SW 1271 (cell line): ENCODE measurements at places on chromosomes 5 and 9.

- no peak for DNase-seq
Measured at GRCh38 chr9:78438780-78439179, 141.9 kb downstream of the PSAT1 start.

DNA sequence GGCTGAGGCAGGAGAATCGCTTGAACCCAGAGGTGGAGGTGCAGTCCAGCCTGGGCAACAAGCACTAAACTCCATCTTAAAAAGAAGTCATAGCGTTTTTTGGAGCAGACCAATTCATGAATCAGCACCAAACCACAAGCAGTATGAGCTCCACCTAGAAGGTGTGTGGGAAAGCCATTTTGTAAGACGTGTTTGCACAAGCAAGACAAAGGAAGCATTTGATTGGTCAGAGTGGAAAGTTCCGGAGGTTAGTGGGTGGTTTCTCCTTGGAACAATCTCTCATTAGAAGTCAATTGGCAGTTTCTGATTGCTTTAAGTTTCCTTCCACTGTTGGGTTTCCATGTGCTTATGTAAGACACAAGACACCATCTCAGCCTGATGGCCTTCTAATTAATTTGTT is 5.0 kb downstream of the SRD5A1 start:
- DNase-seq = no peak

GRCh38 chr5:129096382-129096991 is 1.9 kb downstream of the ISOC1 start:
- DNase-seq = no peak

DNA sequence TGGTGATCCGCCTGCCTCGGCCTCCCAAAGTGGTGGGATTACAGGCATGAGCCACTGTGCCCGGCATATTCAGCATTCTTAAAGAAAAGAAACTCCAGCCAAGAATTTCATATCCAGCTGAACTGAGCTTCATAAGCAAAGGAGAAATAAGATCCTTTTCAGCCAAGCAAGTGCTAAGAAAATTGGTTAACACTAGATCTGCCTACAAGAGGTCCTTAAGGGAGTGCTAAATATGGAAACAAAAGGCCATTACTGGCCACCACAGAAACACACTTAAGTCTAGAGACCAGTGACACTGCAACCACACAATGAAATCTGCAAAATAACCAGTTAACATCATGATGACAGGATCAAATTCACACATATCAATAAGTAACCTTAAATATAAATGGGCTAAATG is 331.5 kb downstream of the MAN2A1 start:
- no peak for DNase-seq

DNA sequence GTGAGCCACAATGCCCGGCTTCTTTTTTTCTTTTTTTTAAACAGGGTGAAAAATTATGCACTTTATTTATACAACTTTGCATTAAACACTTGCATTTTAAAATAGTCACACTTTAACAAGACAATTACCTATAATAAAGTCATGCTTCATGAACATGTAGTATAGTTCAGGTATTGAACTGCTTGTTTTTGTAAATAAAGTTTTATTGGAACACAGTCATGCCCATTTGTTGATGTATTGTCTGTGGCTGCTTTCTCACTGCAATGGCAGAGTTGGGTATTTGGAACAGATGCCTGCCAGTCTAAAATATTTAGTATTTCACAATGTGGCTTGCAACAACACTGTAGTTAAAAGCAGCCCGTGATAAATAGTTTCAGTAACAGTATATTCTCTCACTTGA is 32.8 kb upstream of the CCL21 start:
- no peak for DNase-seq

DNA sequence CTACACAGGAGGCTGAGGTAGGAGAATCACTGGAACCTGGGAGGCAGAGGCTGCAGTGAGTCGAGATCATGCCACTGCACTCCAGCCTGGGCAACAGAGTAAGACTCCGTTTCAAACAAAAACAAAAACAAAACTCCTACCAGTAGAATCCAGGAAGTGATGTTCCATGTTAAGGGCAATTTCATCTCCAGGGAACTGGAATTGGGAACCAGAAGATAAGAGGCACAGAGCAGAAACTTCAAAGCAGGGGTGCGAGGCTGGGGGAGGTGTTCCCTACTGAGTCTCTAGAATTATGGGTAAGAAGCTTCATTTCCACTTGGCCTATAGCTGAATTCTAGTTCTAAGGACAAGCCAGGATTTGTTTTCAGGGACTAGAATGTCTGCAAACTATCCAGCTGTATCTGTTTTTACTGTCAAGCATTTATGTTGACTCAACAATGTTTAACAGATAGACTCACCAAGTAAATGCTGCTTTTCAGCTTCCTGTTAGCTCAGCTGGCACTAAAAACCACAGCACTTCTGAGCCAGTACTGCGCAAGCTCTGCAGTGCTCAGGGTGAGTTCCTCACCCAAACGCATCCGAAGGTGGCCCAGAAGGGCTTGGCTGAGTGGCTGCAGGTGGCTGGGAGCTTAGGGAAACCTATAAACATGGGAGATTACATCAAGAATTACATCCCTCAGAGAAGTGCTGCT is 320.1 kb downstream of the MTRR start:
- DNase-seq = no peak

- DNase-seq = no peak
Measured at GRCh38 chr5:10409504-10409903, 32.2 kb upstream of the ROPN1L start.

DNA sequence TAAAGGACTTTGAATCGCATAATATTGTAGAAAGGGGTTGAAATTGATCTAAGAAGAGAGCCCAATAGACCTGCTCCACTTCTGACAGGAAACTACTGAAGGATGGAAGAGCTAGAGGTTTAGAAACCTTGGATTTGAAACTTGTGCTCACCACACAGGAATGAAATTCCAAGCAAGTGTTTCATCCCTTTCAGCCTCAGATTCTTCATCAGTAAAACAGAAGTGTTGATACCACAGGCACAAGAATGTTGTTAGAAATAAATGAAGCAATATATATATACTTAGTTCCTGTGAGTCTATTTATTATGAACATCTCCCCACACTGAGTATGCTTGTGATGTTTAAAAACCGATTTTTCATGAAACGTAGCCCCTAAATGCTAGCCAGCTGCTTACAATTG is 43.8 kb downstream of the PRRC1 start:
- peak; percentile 31 for DNase-seq

- DNase-seq = no peak
Measured at GRCh38 chr9:123541411-123541810, 185.4 kb downstream of the CRB2 start.

DNA sequence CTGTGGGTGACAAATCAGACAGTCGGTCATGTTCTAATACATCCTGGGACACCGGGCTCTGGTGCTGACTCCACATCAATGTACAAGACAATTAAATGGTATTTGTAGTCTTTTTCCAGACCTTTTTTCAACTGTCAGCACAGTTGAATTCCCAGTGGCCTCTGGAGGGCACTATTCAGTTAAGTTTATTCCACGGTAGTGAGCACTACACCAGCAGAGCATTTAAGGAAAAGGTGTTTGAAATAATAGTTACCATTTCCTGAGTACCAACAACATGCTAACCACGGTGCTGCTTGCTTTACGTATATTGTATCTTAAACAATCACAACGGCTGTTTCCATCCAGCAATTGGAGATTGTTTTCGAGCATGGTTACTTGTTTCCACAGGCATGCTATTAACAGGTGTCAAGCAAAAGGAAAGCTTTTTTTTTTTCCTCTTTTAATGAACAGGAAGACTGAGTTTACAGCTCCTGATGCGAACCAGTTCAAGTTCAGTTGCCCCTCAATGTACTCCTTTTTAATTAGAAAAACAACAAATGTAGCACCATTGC is 186.7 kb downstream of the PDZD2 start:
- peak; percentile 73 for DNase-seq

DNA sequence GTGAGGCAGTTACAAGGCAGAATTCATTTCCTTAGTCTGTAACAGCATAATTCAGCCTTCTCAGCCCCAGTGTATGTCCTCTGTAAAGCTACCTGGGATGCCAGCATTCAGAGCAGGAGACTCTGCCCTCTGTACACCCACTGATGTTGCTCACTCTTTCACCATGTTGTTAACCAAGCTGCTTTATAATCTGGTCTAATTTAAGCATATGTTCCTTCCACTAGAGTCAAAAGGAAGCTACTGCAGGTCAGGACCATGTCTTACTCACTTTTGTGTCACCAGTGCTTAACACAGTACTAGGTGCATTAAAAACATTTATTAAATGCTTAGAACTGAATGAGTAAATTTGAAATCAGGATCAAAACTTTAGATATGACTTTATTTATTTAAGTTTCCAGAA is 185.6 kb downstream of the FBXL17 start:
- DNase-seq = no peak

GRCh38 chr9:83981126-83981871 is 694 bp downstream of the RMI1 start:
- peak; percentile 47 for DNase-seq

- DNase-seq = no peak
Measured at GRCh38 chr9:114035845-114036801, 42.0 kb downstream of the AMBP start.

GRCh38 chr9:31259824-31260223 is 1124.6 kb upstream of the ACO1 start:
- DNase-seq = no peak

DNA sequence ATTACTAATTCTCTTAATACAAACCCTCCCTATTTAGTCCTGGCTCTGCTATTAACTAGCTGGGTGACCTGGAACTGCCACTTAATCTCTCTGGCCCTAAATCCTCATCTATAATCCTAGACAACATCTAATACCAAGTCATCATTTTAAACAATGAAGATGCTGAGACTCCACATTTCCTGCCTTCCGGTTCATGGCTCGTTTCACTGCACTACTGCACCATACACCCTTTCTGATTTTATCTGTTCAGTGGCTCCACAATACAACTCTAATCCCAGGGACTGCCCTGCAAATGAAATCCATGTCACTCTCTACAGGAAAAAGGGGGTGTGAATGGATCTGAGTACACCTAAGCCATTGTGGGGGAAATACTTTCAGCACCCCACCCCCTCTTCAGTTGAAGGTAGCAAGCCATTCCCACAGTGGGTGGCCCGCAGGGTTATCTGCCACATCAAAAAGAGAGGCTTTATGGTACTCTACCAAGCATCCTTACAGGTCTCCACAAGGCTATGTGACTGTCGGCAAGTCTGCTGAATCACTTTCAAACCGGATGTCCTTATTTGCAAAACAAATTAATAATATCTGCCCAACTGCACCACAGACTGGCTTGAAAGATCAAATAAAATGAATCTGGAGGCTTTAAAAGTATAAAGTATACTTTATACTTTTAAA is 89.5 kb downstream of the EPB41L4A start:
- no peak for DNase-seq

DNA sequence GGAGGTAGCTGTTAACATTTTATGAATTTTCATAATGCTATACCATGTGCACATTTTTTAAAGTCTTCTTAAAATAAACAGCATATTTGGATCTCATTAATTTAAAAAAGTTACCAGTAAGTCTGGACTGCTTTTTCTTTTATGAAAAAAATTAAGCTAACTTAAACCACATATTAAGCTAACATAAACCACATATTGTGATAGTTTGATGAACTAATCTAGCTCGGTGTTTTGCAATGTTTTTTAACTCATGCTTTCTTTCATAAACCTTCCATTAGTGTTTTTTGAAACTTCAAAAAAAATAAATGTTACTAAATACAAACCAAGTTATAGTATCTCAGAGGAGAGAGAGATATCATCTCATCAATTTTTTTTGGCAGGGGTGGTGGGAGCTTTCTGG is 26.5 kb downstream of the POLK start:
- no peak for DNase-seq

DNA sequence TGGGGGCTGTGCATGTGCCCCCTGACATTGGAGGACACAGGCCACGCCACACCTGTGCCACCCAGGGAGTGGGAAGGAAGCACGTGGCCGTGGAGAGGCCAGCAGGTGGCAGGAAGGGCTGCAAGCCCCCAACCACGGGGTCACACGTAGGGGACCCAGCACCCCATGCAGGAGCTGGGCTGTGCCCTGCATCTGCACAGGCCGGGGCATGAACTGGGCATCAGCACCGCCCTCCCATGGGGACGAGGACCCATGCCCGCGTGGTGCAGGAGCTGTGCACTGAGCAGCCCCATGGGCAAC is 13.8 kb upstream of the CLPTM1L start:
- no peak for DNase-seq

DNA sequence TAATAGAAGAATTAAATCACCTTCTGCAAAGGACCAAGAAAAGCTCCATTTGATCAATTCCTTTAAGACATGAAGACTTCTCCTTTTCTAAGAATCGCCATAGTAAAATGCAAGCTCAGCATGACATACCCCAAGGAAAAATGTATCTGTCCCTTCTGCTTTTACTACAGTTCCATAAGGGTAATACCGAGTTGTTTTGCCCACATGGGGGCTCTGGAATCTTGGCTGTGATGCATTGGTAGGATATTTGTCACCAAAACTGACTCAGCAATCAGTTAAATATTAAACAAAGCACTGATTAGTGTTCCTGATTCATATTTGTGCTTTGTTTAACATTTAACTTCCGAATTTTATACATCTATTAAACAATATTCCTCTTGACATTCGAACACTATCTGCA is 24.3 kb upstream of the KCNIP1 start:
- peak; percentile 17 for DNase-seq

DNA sequence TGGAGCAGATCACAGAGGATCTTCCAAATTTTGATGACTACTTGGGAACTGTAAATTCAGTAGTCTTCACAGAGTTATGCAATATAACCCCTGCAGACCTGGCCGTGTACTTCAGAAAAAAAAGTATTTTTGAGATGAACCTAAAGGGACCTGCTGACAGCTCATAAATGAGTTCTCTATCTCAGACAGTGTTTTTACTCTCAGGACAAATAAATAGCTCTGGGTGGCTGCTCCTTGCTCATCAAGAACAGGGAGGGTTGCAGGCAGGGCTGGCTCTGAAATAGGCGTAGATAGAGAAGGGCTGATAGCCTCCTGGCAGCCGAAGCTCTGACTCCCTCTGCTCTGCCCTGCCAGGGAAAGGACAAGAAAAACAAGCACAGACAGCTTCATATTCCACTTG is 64.8 kb downstream of the PLAC8L1 start:
- DNase-seq = no peak

DNA sequence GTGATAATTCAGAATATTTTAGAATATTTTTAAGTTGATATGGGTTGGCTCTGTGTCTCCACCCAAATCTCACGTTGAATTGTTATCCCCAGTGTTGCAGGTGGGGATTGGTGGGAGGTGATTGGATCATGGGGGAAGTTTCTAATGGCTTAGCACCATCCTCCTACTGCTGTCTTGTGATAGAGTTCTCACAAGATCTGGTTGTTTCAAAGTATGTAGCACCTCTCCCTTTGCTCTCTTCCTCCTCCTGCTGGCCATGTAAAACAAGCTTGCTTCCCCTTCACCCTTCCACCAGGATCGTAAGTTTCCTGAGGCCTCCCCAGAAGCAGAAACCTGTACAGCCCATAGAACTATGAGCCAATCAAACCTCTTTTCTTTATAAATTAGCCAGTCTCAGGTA is 214.6 kb upstream of the C9orf72 start:
- no peak for DNase-seq

GRCh38 chr5:164187785-164188184 is 682.4 kb downstream of the MAT2B start:
- DNase-seq = no peak

GRCh38 chr5:38500573-38501260 is 55.7 kb downstream of the LIFR start:
- no peak for DNase-seq

- DNase-seq = no peak
Measured at GRCh38 chr9:81370650-81371049, 318.7 kb downstream of the TLE1 start.

GRCh38 chr9:30382271-30382670 is 2002.2 kb upstream of the ACO1 start:
- no peak for DNase-seq
